Mesothelial cell of epicardium (in vitro differentiated cells): ENCODE measurements at places on chromosomes 1 and 21. TPM values are rescaled to one million over a fixed set of nuclear protein-coding genes. Genes with fewer than 3 reads are reported as not detected.

The TGFBR3 gene
- 19.7 to 24.6 TPM (median 20.7 TPM) in 3 replicates for total RNA-seq

The C1orf116 gene
- total RNA-seq: 0.44 to 0.67 TPM (median 0.57 TPM) in 3 replicates

The RSPH1 gene
- total RNA-seq: 0.23 to 0.42 TPM (median 0.40 TPM) in 3 replicates

The TENT5C gene
- 0.23 to 0.31 TPM (median 0.27 TPM) in 3 replicates for total RNA-seq

The IL24 gene
- not detected in 3 replicates for total RNA-seq

The GREM2 gene
- total RNA-seq: 0.09 to 0.27 TPM (median 0.16 TPM) in 3 replicates

The CITED4 gene
- 14.2 to 14.6 TPM (median 14.4 TPM) in 3 replicates for total RNA-seq

The SELP gene
- 0.49 to 0.65 TPM (median 0.61 TPM) in 3 replicates for total RNA-seq

The TNNI3K gene
- 0.51 to 1.5 TPM (median 0.93 TPM) in 3 replicates for total RNA-seq

The C1orf141 gene
- 0.22 to 0.23 TPM in 2 of 3 replicates, not detected in the other for total RNA-seq

The RNF207 gene
- 467 to 481 TPM (median 477 TPM) in 3 replicates for total RNA-seq

DNA sequence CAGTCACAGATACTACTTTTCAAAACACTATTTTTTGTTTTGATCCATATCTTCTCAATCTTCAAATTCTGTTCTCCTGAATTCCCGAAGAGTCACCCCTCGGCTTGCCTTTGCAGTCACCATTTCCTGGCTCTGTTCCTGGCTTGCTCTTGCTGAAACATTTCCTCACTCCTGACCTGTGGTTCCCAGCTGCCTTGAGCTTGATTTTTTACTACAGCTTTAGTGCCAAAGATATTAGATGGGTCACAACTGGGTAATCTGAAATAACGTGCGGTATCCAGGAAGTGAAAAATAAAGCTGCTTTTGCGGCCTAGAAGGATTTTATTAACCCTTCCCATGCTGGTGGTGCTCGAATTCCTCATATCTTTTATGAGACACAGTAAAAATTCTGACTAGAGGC, 318.8 kb downstream of the PCP4 start:
- DNase-seq: no peak

DNA sequence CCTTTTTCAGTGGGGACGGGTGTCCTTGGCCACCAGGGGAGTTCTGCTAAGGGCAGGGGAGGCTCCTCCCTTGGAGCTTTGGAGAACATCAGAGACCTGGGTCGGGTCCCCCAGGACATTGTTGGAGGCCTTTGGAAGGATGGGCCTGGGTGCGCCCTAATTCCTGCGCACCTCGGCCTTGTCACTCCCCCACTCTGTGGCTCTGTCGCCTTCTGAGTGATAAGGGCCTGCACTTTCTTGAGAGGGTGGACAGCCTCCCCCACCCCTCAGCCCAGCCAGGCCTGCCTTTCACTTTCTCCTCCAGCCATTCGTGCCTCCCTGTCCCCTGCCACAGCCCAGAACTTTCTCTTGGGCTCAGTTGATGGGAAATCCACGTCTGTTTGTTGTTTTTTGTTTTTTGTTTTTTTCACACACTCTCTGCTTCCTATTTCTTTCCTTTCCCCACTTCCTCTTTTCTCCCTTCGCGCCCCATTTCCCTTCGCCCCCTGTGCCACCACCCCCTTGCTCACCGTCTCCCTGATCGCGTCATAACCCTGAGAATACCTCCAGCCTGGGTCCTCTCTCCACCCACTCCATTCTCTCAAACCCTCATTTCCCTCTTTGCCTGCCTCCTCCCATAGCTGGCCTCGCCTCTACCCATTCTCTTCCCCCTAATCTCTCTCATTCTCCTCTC, 85.6 kb downstream of the PAX7 start:
- no peak for DNase-seq

DNA sequence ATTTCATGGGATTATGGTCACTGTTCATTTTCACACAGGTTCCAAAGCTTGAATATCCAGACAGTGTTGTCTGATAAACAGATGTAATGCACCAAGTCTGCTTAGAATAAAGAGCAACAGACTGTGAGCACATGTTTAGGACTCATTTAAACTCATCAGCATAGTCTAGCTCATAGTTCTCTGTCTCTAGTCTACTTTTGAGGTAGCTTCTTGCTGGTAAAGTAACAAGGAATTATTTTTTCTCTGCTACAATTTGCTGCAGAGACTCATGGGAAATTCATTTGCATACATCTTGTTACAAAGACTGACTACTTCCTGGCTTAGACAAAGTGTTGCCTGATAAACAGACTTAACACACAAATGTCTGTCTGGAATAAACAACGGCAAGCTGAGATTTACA, 187.2 kb downstream of the NFIA start:
- DNase-seq: no peak

- DNase-seq: no peak
Observed at GRCh38 chr21:16169102-16169511, 439.3 kb downstream of the USP25 start.

- no peak for DNase-seq
Observed at GRCh38 chr1:15354580-15354965, 55.1 kb upstream of the EFHD2 start.

DNA sequence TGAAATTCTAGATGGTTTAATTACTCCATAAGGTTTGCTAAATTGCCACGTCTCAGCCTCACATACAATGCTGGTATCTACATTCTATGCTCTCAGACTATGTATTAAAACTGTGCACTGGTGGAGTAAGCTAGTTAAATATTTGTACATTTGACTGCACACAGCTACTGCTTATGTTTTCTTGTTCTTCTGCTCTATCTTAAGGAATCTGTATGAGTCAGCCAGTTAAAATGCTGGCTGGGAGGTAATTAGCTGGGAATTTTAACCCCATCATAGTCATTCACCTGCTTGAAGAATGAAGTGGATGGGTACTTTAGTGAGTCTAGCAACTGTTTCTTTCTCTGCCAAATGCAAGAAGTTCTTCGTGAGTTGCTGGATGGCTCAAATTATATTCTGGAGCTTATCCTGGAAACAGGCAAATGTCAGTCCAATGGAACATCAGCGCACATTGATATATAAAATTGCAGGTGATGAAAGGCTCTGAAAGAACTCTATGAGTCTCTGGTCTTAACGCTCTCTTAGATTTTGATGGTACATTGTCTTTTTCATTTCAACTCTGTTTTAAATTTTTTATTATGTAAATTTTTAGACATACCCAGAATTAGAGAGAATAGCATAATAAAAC, 83.4 kb downstream of the BACH1 start:
- DNase-seq: no peak

- DNase-seq: no peak
Observed at GRCh38 chr1:51444096-51444495, 75.0 kb downstream of the EPS15 start.

DNA sequence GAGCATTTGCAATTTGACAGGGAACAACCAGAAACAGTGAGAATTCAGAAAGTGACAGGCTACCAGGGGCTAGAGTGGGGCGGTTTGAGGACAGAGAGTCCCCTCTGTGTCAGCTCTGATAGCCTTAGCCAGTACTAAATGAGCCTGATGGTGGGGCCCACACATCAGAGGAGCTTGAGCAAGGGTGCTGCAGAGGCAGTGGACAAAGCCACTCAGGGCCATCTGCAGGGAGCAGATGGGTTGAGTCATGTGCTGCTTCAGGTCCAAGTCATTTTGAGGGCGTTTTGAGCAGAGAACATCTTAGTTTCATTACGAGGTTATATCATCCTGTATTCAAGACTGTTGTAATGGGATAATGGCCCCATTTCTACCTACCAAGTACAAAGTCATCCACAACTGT, 7.7 kb downstream of the LRRC52 start:
- no peak for DNase-seq

GRCh38 chr1:227185291-227185690, 133.0 kb downstream of the CDC42BPA start:
- no peak for DNase-seq

GRCh38 chr1:114338191-114338890, 172.7 kb downstream of the TRIM33 start:
- no peak for DNase-seq

DNA sequence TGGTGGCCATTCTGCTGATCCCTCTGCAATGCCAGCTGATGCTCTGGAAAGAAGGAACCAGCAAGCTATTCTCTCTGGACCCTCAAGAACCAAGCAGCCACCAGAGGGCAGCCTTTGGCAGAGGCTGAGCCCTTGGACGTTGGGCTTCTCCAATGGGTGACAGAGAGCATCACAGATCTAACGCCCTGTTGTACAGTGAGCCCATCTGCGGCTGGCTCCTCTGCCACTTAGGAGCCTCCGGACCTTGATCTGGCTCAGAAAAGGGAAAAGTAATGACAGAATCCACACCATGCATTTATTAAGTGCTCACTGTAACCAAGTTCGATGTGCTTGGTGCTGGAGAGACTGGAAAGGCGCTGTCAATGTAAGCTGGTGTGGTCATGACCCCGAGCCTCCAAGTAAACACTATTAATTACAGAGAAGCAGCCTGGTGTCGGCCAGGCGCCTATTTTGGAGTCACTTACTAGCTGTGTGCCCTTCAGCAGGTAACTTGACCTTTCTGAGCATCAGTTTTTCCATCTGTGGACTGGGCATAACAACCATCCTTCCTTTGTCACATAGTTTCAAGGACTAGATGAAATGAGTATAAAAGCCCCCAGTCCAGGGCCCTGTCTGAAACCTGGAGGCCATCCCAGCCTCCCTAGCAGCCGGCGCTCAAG, 34.9 kb downstream of the ECE1 start:
- peak; percentile 89 for DNase-seq

GRCh38 chr21:34223376-34223775, 140.4 kb upstream of the KCNE2 start:
- no peak for DNase-seq

GRCh38 chr1:78052685-78053405, 7.1 kb downstream of the GIPC2 start:
- DNase-seq: no peak

DNA sequence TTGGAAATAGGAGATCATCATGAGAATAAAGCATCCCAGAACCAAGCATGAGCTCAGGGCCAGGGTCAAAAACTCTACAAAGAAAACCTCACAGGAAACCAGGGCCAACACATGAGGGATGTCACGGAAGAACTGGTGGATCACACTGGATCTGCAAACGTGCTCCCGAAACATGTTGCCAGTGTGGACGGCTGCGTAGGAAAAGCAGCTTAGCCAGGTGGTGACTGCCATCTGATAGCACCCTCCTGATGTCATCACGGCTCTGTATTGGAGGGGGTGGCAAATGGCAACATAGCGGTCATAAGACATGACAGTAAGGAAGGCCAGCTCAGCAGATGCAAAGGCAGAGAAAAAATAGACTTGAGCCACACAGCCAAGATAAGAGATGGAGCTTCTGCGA, 20.9 kb downstream of the OR14I1 start:
- DNase-seq: no peak

DNA sequence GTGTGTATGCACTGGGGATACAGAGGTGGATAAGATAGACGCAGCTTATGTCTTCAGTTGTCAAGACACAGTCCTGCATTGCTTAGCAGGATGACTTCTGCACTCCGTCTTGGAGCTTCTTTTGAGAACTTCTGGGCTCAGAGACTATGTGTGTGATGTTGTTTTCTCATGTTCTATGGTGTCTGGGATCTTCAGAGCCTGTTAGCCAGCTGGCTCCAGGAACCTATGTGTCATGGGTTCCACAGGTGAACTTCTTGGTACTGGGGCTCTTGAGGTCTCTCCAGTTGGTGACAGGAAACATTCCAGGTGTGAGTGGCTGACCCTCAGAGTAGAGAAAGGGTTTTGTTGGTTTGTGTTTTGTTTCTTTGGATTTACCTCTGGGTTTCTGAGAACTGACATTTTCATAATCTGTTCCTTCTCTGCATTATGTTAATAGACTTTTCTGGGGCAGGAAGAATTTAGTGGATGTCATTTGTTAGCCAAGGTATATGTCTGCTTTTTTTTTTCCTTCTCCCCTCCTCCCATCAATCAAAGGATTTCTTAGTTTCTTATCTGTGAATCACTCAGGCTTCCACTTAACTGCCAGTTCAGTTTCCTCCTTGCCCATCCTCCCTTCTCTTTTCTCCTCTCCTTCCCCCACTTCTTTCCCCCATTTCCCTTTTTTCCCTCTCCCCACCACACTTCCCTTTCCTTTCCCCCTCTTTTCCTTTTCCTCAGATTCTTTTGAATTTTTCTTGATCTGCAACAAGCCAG, 18.1 kb downstream of the FGGY start:
- DNase-seq: no peak

DNA sequence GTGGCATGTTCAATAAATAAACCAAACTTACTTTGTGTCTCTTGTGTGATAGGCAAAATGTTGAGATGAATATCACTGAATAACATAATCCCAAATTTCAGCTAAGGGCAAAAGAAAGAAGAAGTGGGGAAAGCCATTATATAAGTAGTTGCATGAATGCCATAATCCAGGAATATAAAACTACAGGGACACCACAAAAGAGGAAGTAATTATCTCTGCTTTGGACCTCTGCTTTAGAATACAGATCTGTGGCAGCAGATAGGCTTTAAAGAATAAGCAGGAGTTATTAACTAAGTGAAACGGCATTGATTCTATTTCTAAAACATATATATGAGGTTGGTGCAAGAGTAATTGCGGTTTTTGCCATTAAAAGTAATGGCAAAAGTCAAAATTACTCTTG, 288.5 kb upstream of the SNX7 start:
- DNase-seq: no peak

DNA sequence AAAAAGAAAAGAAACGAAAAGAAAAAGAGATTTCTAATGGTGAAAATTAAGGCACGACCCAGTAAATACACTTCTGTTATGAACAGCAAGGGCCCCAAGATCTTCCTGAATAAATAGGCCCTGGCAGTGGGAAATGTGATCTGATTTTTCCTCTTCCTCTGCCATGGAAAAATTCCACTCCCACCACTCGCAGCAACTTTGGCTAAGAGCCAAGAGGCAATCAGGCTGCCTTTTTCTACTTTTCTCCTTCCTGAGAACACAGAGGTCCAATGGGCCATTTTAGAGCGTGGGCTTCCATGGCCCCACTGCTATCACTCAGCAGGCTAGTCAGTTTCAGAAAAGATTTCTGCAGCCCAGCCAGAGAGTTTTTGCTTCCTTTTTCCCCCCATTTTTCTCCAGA, 33.7 kb upstream of the AK4 start:
- DNase-seq: peak; percentile 59
